AG04450 (cell line): ENCODE measurements at places on chromosomes 5 and 9. TPM values are rescaled to one million over a fixed set of nuclear protein-coding genes. Genes with fewer than 3 reads are reported as not detected.

The CDH9 gene
- not detected in 2 replicates for polyA plus RNA-seq

The ZCCHC7 gene
- 20.9 and 21.6 TPM in 2 replicates for polyA plus RNA-seq

The TJP2 gene
- 43.3 and 50.0 TPM in 2 replicates for polyA plus RNA-seq

The ANKRD55 gene
- polyA plus RNA-seq: not detected in 2 replicates

The ZNF454 gene
- 0.57 and 0.78 TPM in 2 replicates for polyA plus RNA-seq

The IL4 gene
- polyA plus RNA-seq: not detected in 2 replicates

The AFAP1L1 gene
- polyA plus RNA-seq: 1.8 and 2.6 TPM in 2 replicates

The CD74 gene
- polyA plus RNA-seq: 2.9 and 4.9 TPM in 2 replicates

The TRIM7 gene
- polyA plus RNA-seq: 0.66 and 1.1 TPM in 2 replicates

DNA sequence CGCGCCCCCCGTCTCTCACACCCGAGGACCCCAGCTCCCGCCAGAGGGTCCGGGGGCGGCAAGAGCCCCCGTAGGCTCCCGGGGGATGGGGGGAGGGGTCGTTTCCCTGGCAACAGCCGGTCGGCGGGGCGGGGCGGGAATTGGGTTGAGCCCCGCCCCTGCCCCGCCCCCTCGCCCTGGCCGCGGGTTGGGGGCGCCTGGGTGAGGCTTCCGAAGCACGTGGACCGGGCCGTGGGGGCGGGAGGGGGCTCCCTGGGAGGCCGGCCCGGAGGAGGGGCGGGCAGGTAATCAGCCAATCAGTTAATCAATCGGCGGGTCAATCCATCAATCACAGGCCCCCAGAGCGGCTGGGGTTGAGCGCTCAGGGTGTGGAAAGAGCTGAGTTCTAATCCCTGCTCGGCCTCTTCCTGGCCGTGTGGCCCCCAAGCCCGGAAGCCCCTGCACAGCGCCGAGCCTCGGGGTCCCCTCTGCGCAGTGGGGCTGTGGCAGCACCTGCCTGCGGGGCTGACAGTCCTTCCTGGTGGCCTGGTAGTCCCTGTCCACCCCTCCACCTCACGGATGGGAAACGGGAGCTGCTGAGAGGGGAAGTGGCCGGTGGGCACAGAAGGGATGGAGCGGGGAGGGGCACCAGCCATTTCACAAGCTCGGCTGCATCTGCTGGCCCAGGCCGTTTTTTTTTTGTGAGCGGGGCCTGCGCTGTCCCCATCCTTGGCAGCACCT is 174.2 kb upstream of the IER5L start:
- no peak for DNase-seq

DNA sequence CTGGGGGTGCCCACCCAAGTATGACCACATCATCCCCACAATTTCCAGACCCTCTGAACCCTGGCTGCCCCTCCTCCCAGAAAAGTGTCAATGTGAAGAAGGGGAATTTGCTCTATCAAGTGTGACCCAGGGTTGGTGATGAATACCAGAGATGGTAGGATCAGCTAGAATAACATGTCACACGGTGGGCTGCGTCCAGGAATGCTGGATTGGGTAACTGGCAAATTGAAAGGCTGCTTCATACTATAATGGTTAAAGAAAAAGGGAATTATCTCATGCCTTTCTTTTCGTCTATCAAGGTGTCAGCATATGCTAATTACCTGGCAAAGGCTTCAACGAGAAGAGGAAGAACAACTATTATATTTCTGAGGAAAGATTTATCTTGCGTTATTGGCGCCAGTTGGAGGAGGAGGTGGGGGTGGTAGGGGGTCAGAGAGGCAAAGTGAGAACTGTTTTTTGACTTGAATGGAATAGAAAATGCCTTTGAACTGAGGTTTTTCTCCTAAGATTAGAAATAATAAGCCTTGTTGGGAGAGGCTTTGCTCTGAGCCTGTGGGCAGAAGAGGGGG is 27.8 kb upstream of the ARAP3 start:
- no peak for DNase-seq

DNA sequence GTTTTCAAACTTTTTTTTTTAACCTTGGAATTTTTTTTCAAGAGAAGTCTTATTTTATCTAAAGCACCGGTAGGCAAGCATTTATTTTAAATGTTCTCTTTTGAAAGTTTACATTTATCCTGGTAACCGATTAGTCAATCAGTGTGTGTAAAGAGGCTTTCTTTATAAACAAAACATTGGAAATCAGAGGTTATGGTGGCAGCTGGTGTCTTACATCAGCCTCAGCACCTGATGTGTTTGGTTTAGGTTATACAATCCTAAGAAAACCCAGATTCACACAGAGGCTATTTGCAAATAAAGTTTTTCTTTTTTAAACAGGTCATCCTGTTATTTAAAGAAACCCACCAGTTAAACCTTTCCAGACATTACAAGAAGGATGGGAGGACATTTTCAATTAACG is 173.3 kb upstream of the GDNF start:
- DNase-seq: no peak

- no peak for DNase-seq
These were observed 168.1 kb downstream of the ROR2 start for GRCh38 chr9:91781906-91782305.

DNA sequence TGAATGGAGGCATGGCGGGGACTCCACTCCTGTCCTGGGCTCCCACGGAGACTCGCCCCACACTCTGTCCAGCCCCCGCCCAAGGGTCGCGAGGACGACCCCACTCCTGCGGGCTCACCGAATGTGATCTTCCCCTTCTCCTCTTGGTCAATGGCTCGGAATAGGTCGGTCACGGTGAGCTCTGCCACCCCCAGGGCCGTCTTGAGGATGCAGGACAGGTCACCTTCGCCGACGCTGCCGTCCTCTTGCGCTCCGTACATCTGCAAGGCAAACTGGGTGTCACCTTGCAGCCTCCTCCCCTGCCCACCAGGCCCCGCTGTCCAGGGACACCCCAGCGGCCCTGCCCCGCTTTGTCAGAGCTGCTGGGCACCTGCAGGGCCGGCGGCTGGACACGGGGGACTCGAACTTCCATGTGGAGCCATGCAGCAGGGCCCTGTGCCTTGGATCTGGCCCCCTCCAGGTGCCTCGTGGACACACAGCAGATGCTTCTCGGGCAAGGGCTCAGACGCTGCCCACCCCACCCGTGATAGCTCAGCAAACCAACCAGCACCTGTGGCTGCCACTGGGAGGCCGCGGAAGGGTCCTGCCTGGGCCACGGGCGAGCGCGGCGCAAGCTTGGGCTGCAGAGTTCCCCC is 21.5 kb upstream of the SLC6A3 start:
- DNase-seq: no peak

- peak; percentile 85 for DNase-seq
These were observed 23.1 kb downstream of the SLC25A25 start for GRCh38 chr9:128091144-128091543.

GRCh38 chr5:11214864-11215644 is 454.0 kb upstream of the DAP start:
- DNase-seq: no peak

- no peak for DNase-seq
These were observed 43.4 kb upstream of the KIAA1958 start for GRCh38 chr9:112443200-112443599.

DNA sequence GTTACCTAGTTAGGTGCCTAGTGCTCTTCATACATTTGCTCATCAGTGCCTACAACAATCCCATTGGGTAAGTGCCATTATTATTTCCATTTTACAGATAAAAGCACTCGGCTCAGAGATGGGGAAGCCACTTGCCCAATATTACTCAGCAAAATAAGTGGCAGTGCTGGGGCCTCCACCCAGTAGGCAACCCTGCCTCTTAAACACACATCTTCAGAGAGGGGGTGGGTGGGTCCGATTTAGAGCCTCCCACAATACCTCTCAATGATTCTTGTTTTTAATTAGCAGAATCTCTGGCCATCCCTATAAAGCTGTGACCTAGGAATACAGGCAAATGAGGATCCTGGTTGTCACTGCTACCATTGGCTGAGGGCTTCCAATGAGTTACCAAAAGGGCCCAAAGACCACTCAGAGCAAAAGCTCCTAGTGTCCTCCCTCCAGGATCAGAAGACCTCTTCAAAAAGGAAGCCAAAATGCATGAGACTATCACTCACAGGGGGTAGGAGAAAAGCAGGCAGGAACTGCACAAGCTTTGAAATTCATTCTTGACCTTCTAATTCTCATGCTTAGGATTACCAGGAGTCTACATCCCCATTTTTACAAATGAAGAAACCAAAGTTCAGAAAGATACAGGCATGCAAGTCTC is 36.1 kb upstream of the UBE2D2 start:
- DNase-seq: no peak

DNA sequence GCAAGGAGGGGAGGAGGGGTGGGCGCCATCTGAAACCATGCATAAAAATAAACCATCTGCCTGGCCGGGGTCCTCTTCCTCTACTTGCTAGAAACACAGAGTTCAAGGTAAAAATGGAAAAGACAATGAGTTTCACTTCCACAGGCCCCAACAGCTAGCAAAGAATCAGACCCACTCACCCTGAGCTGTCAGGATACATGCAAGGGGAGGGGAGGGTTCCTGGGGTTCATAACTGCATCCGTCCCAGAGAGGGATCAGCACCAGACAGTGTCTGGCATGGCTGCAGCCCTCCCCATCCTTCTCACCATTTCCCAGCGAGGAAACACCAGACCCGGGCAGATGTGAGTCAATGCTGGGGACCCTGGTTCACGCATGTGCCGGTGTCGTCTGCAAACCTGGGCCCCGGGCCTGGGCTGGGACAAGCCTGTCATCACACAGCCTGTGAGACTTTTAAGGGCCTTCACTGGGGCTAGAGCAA is 55.4 kb downstream of the SEMA4D start:
- no peak for DNase-seq

- no peak for DNase-seq
These were observed 66.9 kb downstream of the SPATA31C2 start for GRCh38 chr9:88071331-88071730.

- DNase-seq: no peak
These were observed 123.9 kb downstream of the EHMT1 start for GRCh38 chr9:137742698-137743097.

GRCh38 chr9:126295516-126295915 is 31.1 kb upstream of the MVB12B start:
- no peak for DNase-seq

- DNase-seq: no peak
These were observed 25.0 kb downstream of the STOM start for GRCh38 chr9:121345070-121345469.
